ENCODE measurements at places on chromosomes 6 and 20.
A peak's percentile ranks its signal among the peaks of the same experiment; 100 is the strongest.

DNA sequence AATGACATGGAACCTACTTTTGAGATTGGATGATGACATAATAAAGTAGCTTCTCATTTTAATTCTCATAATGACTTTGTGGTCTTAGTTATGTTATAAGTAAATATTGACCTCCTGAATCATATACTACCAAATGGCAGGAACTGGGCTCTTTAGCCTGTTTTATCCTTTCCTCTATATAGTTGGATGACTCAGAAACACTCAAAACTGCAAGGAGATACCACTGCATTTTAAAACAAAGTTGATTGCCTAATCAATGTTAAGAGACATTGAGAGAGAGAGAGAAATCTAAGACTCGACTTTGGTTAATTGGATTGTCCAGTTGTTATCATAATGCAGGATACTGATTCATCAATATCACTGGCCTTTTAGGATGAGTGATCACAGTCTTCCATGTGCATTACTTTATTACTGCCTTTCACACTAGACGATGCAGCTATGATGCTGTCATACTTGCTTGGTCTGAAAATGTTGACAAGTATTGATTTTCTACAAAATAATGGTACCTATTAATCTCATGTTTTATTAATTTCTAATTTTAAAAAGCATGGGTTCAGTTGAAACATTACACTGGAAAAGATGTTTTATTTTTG is 320.0 kb downstream of the NKAIN2 start:
- DNase-seq, result no peak

- peak; percentile 51 for DNase-seq
Measured at GRCh38 chr20:31712564-31713311, 9.9 kb downstream of the BCL2L1 start.

DNA sequence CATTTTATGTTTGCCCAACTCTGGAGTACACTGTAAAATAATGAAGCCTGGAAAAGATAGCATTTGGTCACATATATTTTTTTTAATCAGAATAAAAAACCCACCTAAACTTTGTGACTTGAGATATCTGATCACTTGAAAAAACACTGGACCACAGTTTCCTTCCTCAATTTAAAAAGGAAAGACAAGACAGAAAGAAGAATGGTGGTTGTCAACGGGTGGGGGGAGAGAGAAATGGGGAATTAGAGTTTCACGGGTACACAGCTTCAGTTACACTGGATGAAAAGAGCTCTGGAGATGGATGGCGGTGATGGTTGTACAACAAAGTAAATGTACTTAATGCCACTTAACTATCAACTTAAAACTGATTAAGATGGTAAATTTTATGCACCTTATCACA is 14.7 kb upstream of the DST start:
- DNase-seq, result no peak

DNA sequence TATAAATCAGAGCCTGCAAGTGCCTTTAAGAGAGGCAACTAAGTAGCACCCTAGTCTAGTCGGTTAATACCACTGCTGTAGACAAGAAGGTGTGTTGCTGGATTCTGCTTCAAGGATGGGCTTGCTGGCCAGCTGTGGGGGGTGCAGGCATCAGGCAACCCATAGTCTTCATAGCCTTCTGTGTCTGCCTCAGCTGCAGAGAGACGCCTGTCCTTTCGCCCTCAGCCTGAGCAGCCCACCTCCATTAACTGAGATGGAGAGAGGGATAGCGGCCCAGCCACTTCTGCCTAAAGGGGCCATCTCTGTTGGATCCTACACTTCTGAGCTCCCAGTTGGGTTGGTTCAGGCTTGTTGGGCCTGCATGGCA is 123.7 kb upstream of the MLIP start:
- DNase-seq, result no peak

GRCh38 chr20:58293453-58293852 is 16.1 kb upstream of the RAB22A start:
- DNase-seq, result no peak

Measured in right kidney (tissue), 9 donors.